Memory B cell (primary cell): ENCODE measurements at places on chromosomes 6 and 20.

DNA sequence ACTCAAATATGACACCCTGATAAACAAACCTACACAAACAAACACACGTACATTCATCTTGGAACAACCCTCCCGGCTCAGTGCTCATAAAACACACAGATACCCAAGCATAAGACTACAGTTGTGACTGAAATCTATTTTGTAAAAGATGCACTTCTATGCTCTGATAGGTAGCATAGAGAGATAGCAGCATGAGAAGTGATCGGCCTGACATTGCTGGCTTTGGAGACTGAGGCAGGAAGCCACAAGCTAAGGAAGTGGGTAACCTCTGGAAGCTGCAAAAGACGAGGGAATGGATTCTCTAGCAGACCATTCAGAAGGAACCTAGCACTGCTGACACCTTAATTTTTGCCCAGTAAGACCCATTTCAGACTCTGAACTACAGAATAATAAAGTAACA is 1.6 kb upstream of the RNF39 start:
- no peak for DNase-seq

DNA sequence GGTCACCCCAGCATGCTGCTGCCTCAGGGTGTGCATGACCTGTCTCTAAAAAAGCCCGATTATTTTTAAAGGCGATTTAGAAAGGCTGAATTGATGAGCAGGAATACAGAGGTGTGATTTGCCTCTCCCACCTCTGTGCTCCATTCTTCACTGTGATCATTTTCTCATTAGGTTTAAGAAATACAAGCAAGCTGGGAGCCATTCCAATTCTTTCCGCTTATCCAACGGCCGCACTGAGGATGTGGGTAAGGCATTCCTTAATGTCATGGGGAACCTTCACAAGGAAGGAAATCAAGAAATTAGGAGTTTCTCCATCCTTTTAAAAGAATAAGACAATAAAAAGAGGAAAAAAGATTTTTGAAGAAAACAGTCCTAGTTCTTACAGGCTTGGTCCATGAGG is 55.6 kb upstream of the GNRH2 start:
- no peak for DNase-seq

DNA sequence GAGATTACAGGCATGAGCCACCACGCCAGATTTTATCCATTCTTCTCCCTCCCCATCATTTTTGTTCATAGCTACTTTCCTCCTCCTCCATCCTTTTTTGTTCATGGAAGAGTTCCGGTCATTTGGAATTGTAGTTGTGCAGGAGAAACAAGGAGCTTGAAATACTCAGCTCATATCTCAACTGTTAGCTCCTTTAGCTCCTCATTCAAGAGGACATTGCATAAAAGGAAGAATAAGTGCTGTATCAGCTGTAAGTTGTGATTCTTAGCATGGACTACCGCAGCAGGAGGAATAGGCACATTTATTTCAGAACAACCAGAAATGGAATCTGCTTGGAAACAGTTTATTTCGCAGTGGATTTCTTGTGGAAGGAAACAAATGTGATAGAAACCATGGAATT is 7.6 kb downstream of the STXBP5 start:
- DNase-seq = no peak

- no peak for DNase-seq
Observed at GRCh38 chr6:5379647-5380242, 118.4 kb downstream of the FARS2 start.

GRCh38 chr6:74415056-74415455 is 719.1 kb downstream of the CD109 start:
- no peak for DNase-seq
